ENCODE measurements at places on chromosomes 4 and X.

- no peak for DNase-seq
Observed at GRCh38 chr4:86683167-86683566, 89.1 kb downstream of the PTPN13 start.

DNA sequence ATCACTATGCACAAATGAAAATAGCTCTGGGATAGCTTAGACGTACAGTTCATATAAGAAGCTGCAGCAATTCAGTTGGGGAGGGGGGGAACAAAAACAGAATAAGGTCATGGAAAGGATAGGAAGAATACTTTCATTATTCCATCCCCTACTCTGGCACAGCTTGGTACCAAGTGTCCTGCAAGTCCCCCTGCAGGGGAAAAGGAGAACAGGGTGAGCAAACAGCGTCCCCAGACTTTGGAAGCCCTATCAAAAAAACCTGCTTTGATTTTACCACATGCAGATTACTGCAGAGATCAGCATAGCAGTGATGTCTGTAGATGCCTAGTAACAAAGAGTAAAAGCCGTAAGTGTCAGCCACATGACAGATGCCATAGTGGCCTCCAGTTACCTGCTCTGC lies 209.4 kb upstream of the NEIL3 start:
- no peak for DNase-seq

DNA sequence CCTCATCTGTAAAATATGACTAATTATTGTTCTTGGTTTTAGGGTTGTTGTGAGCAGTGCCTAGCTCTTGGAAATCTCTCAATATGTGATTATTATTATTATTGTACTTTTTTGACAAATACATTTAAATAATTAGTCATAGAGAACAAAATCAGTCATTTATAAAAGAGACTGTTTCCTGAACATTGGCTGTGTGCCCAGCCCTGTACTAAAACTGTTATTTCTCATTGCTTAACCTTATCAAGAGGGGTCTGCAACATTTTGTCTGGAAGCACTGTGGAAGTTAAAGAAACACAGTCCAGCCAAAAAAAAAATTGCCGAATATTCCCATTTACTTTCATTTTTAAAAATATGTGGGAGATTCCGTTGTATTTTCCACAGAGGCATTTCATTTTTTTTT lies 989.2 kb upstream of the SLIT2 start:
- DNase-seq: no peak

- no peak for DNase-seq
Observed at GRCh38 chrX:140709421-140709846, at the start of gene LINC00632. LINC00632 (plus strand) TSS chrX:140709759.

DNA sequence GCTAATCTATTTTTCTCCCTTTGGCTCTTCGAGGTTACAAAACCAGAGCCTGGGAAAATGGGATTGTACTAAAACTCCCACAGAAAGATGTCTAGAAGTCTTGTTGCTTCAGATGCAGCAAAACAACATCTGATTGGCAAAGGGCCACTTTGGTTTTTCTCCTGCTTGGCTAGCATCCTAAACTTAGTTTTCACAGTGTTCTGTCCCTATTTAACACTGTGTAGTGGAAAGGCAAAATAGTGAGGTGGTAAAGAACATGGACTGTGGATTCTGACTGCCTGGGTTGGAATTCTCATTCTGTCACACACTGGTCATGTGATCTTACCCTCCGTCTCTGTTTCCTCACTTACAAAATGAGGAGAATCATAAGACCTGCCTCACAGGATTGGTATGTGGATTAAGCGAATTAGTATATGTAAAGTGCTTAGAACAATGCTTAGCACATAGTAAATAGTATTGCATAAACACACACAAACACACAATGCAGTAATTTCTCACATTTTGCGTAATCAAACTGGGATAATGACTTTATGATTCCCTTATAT lies 23.5 kb downstream of the TIGD2 start:
- DNase-seq: no peak

GRCh38 chr4:158581161-158581560 lies 59.5 kb downstream of the RXFP1 start:
- no peak for DNase-seq

GRCh38 chrX:66717926-66718325 lies 79.0 kb upstream of the EDA2R start:
- DNase-seq: no peak

- DNase-seq: no peak
Observed at GRCh38 chr4:126541820-126542219, 1090.9 kb upstream of the INTU start.

DNA sequence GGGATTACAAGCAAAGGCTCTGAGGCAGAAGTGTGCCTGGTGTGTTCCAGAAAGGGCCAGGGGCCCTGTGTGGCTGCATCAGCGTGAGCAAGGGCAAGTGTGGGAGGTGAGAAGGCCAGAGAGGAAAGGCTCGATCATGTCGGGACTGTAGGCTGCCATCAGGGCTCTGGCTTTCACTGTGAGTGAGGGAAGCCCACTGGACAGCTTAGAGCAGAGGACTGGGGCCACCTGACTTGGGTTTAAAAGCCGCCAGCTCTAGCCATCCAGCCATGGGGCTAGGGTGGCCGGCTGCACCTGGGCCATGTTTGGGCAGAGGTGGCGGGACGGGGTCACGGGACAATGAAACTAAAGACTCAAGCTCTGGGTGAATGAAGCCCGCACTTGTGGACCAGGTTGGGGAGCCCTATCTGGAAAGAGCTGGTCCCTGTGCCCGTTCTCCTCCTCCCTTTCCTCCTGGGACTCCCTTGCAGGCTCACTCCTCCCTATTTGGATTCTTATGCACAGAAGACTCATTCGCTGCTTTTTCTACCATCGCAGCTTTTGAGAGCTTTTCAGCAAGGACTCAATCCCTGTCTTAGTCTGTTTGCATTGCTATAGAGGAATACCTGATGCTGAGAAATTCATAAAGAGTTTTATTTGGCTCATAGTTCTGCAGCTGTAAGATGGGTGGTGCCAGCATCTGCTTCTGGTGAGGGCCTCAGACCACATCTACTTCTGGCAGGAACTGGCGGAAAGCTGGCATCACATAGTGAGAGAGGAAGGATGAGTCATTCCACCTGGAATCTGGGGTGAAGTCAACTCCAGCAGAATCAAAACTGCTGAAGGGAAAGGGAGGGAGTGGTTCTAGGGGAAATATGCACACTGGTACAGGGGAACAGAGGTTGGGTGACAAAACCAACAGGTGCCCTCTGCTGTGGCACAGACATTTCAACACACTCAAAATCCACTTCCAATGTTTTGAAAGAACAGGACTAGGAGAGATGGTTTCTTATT lies 15.3 kb downstream of the CTAG1B start:
- DNase-seq: no peak

All from SK-N-MC (cell line).